ENCODE measurements at places on chromosomes 1 and 21. TPM values are rescaled to one million over a fixed set of nuclear protein-coding genes. Genes with fewer than 3 reads are reported as not detected.

The PGLYRP3 gene
- total RNA-seq, result not detected

The RNF207 gene
- total RNA-seq, result 129 TPM

The CYP4A22 gene
- 0.47 TPM for total RNA-seq

The MPL gene
- total RNA-seq, result not detected

The NTMT2 gene
- not detected for total RNA-seq

The PAPPA2 gene
- 10.3 TPM for total RNA-seq

The PLA2G2E gene
- not detected for total RNA-seq

The OR10T2 gene
- not detected for total RNA-seq

The VANGL2 gene
- total RNA-seq, result 90.6 TPM

The FBLIM1 gene
- total RNA-seq, result 4.0 TPM

The RPAP2 gene
- total RNA-seq, result 14.5 TPM

The SYT6 gene
- total RNA-seq, result 13.9 TPM

The ZSCAN20 gene
- total RNA-seq, result 6.7 TPM

The KCNK1 gene
- 0.37 TPM for total RNA-seq

The LACTBL1 gene
- not detected for total RNA-seq

The KPNA6 gene
- total RNA-seq, result 47.3 TPM

The SHISA4 gene
- 2.3 TPM for total RNA-seq

The PTGER3 gene
- 3.8 TPM for total RNA-seq

The PHLDA3 gene
- 15.7 TPM for total RNA-seq

The DCST2 gene
- 0.22 TPM for total RNA-seq

All from motor neuron (in vitro differentiated cells).